ENCODE measurements at places on chromosomes 2 and 18.

- no peak for DNase-seq
Observed at GRCh38 chr2:231057590-231057989, 923 bp downstream of the PSMD1 start.

DNA sequence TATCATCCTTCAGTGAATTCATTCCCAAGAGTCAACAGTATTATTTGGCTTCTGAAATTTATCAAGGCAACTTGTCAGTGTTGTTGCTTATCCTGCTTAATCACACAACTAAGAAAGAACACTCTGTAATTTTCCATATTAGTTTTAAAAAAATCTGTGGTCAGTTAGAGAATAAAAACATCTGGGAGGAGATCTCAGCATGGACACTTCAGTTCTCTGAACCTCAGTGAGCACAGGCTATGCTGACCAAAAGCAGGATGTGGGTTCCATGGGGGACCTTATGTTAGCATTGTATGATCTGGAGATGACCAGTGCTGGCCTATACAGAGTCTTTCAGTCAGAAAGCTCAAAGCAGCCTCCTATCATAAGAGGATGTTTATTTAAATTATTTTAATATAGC lies 79.1 kb upstream of the KLHL14 start:
- DNase-seq = no peak

GRCh38 chr2:45789961-45790723 lies 138.7 kb downstream of the PRKCE start:
- DNase-seq = no peak

GRCh38 chr2:127606625-127607398 lies 39.1 kb upstream of the GPR17 start:
- DNase-seq = no peak

GRCh38 chr2:144520756-144521487 lies 1.0 kb upstream of the ZEB2 start:
- no peak for DNase-seq

- DNase-seq = no peak
Observed at GRCh38 chr2:237438080-237438940, 24.3 kb upstream of the COL6A3 start.

All from H54 (cell line).